ENCODE measurements at places on chromosomes 12 and 14.

DNA sequence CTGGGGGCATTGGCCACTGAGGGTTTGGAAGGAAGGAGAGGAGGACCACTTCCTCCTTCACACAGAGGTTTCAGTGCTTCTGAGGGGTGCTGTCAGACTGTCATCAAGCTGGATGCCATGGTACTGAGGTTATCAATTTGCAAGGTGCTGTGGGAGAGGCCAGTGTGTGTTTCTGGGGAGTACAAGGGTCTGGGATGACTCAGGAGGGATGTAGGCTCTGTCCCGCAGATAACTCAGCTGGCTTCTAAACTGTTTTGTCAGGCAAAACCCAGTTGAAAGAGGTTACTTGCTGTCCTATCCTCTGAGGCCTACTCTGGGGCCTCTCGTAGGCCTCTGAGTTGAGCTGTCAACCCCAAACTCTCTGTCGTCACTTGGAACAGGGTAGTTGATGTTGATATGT is 22.8 kb downstream of the ADCK1 start:
- DNase-seq, result no peak

DNA sequence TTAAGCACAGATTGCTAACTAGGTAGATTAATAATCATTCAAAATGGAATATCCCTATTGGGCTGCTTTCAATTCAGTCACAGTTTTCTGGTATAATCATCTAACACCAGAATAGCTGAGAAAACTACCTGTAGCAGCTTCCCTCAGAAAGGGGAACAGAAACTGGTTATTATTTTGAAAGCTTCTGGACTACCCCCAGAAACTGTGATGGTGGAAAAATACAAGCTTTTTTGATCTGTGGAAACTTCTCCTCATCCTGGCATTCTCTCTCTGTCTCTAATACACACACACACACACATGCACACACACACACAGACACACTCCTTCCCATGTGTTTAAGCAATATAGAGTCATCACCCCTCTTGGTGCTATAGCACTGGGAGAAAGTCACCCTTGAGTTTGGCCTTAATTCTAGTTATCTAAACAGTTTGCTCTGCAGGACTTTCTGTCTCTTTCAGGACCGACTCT is 251.5 kb upstream of the LMO3 start:
- no peak for DNase-seq

DNA sequence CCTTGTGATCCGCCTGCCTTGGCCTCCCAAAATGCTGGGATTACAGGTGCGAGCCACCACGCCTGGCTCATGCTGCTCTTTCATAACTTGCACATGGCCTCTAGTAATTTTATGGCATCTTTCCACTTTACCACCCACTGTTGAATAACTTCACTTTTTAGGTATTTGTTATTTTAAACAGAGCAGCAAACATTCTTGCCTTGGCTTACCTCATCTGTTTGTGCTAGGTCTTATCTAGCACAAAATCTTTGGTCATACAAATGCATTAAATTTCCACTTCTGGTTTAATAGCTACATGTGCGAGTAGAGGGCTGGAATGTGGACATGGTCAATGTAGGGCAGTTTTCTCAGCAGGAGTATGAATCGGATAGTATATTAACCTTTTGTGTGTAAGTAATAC is 38.8 kb upstream of the ATF7IP start:
- no peak for DNase-seq

DNA sequence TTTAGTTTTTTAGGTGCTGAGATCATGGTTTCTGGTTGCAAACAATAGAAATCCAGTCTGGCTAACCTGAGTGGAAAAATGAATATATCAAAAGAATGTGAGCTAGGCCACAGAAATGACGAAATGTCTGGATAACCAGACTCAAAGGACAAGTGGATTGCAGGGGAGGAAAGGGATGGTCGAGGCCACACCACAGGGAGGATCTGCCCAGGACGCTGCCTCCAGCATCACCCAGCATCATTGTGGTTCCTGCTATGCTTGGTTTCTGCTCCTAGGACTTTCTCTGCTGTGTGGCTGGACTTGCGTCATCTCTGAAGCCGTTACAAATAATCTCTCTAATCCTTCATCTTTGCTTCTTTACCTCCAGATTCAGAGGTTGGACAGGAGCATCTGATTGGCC is 80.4 kb downstream of the TTC8 start:
- DNase-seq, result no peak

DNA sequence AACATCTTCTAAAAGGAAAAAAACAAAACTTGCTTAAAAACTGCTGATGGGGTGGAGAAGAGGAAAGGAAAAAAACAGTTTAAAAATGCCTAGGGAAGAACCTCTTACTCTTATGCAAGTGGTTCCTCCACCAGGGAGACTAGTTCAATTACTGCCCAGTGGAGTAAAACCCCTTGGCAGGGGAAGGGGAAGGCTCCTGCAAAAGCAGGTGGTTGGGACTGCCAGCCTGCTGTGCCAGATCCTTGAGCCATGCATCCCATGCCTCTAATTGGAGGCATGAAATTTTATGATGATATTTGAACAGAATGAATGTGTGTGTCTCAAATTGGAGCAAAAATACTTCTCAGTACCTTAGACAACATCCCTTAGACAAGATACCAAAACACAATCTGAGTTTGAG is 118.8 kb downstream of the FSCB start:
- DNase-seq, result no peak

DNA sequence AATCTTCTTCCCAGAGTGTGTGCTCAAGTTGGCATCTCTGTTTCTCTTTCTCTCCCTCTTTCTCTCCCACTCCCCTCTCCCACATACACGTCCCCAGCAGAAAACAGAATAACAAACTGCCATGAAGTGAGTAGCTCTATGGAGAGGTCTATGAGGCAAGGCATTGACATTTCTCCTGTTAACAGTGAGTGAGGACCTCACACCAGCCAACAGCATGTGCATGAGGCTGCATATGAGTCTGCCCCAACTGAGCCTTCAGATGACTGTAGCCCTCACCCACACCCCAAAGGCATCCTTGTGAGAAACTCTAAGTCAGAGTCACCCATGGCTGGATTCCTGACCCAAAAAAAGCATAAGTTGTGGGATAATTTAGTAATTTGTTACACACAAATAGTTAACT is 50.4 kb downstream of the MAGOHB start:
- DNase-seq, result no peak

All from T-helper 2 cell (primary cell).